ENCODE measurements at places on chromosomes 4 and X. TPM values are rescaled to one million over a fixed set of nuclear protein-coding genes. Genes with fewer than 3 reads are reported as not detected.
A peak's percentile ranks its signal among the peaks of the same experiment; 100 is the strongest.

- DNase-seq, result no peak
Measured at GRCh38 chr4:158202481-158202880, 7.8 kb upstream of the TMEM144 start.

DNA sequence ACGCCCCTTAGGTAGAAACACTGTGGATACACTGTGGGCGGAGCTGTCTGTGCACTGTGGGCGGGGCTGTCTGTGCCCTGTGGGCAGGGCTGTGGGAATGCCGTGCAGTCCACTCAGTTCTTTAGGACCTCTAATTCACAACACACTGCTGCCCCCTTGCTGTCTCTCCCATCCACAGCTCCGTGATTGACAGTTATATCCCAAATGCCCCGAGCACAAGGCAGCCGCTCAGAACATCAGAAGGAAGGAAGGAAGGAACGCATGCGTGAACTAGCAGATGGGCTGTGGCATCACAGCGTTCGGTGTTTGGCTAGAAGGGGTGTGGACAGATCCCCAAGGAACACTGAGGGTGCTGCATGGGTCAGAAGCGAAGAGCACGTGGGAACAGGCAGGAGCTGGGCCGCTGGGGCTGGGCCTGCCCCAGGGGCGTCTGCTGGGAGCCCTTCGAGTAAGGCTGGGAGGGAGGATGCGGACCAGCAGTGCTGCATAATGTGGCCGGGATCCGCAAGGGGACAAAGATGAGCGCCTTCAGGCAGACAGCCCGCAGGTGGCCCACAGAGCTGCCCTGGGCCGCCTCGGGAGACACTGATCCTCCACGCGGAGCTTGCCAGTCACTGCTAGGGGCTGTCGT lies 29.8 kb downstream of the ACOX3 start:
- peak; percentile 45 for DNase-seq

- DNase-seq, result no peak
Measured at GRCh38 chr4:18105030-18106011, 83.8 kb upstream of the LCORL start.

DNA sequence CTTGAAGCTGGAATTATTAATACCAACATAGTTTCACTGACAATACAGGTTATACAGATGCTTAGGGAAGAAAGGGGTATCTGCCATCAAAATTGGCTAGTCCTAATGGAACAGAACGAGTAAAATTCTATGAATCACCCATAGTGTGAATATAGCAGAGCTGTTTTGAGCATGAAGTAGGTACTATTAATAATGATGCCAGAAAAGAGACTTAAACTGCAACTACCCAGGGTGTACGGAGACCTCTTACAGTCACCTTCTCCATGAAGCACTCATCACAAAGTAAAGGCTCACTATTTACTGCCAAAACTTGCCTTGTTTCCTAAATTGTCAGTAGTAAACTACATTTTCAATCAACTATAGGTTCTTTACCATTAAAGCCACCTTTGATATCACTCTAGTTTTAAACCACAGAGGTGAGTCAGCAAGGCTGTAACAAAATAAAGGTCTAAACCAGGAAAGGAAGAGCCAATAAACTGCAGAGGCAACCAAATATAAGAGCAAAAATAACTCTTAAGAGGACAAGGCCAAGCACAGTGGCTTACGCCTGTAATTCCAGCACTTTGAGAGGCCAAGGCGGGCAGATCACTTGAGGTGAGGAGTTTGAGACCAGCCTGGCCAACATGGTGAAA lies 114.4 kb downstream of the FRYL start:
- DNase-seq, result no peak

GRCh38 chr4:103443324-103443723 lies 245.2 kb upstream of the CENPE start:
- peak; percentile 8 for DNase-seq

- DNase-seq, result peak; percentile 52
Measured at GRCh38 chrX:68732906-68733493, 85.5 kb downstream of the STARD8 start.

DNA sequence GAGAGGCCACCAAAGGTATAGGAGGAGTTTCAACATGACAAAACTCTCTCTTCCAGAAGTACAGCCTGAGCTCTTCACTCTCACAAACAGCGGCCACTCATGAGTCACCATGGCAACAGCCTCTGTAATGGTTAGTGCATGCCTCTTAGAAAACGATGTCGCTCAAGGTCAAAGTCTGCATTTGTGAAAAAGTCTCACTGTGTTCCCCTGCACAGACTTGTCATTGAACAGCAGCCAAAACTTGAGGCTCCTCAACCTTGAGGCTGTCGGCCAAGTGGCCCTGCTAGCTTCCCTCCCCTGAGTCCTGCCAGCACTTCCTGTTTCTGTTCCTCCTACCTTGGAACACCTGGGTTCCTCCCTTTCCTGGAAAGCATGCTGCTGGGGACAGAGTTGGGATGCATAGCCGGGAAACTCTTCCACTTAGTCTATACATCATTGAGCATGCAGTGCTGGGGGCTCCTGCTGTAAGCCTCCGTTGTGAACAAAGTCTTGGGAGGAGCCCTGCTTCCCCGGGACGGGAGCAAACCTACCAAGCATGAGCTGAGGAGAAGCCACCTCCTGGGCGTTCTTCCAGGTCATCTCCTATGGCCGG lies 66.6 kb downstream of the ING2 start:
- peak; percentile 17 for DNase-seq

DNA sequence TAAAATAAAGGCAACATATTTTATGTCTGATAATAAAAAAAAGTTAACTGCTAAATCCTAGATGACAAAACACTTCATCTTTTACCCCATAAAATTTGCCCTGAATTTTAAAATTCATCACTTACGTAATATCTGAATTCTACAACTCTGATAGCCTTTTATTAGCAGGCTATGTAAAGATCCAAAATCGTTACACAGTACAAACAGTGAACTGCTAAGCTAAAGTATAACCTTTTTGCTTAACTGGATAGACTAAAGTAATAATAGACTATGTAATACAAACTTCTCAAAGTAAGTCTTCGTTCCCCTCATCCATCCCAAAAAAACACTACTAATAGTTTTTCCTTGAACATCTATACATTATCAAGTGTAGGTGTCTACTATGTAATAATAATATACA lies 49.1 kb downstream of the SH3RF1 start:
- DNase-seq, result no peak

- peak; percentile 43 for DNase-seq
Measured at GRCh38 chr4:174398728-174399127, 115.0 kb downstream of the CEP44 start.

DNA sequence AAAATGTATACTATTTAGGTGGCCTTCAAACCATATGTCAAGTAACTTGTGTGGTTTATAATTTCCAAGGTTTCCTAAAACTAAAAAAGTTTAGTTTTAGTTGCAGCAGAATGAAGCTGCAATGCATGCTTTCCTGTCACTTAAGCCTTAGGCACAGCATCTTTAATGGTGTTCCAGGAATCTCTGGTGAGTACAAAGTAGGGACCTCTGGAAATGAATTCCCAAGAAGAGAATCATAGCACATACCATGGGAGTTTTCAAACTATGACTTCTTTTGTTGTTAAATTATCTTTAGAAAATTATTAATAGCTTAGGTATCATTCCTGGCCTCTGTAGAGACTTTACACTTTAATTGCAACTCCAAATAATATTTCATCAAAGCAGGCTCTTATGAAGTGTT lies 1005.9 kb upstream of the PABPC4L start:
- DNase-seq, result no peak

The SRPK3 gene
- total RNA-seq, result 252 TPM

The GYPE gene
- not detected for total RNA-seq

The TASL gene
- total RNA-seq, result not detected

The KIF4A gene
- 0.27 TPM for total RNA-seq

The XAGE2 gene
- not detected for total RNA-seq

The CCKAR gene
- total RNA-seq, result not detected

The NHS gene
- total RNA-seq, result 0.68 TPM

The FGFR3 gene
- not detected for total RNA-seq
